ENCODE measurements at places on chromosomes 5 and 9.

- no peak for DNase-seq
Observed at GRCh38 chr9:109212768-109213167, 45.7 kb upstream of the FRRS1L start.

DNA sequence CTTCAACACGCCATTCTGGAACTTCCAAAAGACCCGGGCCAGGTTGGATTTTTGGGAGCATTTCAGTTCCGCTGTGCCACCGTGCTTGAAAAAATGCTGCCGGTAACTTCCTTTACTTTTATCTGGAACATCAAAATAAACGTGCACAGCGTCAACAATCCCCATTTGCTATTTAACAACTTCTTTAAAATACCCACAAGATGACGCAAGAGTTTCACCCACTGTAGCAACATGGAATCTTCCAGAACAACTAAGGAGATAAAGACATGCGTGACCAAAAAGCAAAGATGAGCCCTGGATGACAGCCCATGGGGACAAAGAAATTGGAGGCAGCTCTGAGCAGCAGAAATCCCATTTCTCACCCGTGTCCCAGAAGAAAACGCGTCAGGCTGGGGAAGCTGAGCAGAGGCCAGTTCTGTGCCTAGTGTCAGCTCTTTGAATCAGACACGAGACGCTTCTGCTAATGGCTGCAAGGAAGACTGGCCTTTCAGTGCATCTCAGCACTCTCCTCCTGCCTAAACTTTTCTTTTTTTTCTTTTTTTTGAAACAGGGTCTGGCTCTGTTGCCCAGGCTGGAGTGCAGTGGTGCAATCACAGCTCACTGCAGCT, 61.3 kb downstream of the SECISBP2 start:
- no peak for DNase-seq

DNA sequence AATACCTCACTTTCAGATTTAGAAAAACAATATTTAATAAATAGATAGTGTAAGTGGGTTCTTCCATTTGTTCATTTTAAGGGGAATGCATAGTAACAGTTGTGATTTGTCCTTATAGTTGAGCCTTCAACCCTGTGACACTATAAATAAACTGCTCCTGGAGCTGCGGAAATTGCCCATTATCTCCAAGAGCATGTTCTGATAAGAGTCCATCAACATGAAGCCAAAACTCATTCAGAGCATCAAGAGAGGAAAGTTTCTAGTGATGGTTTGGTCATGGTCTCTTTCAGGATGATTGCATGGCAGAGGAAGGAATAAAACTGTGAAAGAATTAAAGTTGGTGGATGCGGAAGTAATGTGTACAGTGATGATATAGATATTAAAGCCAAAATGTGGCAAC, 772.1 kb upstream of the DMAC1 start:
- no peak for DNase-seq

GRCh38 chr5:156838961-156839360, 11.1 kb upstream of the PPP1R2B start:
- no peak for DNase-seq

- DNase-seq = no peak
Observed at GRCh38 chr5:88658886-88659285, 224.1 kb downstream of the MEF2C start.

GRCh38 chr5:78787783-78788182, 139.2 kb upstream of the LHFPL2 start:
- DNase-seq = no peak

- no peak for DNase-seq
Observed at GRCh38 chr9:116877072-116877471, 190.0 kb downstream of the TRIM32 start.

- DNase-seq = no peak
Observed at GRCh38 chr9:135123773-135124134, 36.3 kb downstream of the OLFM1 start.

DNA sequence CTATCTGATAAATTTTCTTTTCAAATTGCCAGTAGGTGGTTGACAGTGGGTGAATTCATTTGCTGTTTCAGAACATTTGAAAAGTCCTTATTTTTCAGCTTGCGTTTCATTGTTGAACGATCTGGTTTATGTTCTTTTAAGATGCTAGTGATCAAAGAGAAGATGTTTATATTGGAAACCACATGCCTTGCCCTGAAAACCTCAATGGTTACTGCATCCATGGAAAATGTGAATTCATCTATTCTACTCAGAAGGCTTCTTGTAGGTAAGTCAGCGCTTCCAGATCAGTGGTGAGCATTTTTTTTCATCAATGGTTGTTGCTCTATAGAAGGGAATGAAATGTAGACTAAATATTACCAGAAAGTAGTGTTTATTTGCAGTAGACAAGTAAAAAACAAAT, 16.6 kb upstream of the CAVIN4 start:
- no peak for DNase-seq

- no peak for DNase-seq
Observed at GRCh38 chr9:91845879-91846278, 104.1 kb downstream of the ROR2 start.

DNA sequence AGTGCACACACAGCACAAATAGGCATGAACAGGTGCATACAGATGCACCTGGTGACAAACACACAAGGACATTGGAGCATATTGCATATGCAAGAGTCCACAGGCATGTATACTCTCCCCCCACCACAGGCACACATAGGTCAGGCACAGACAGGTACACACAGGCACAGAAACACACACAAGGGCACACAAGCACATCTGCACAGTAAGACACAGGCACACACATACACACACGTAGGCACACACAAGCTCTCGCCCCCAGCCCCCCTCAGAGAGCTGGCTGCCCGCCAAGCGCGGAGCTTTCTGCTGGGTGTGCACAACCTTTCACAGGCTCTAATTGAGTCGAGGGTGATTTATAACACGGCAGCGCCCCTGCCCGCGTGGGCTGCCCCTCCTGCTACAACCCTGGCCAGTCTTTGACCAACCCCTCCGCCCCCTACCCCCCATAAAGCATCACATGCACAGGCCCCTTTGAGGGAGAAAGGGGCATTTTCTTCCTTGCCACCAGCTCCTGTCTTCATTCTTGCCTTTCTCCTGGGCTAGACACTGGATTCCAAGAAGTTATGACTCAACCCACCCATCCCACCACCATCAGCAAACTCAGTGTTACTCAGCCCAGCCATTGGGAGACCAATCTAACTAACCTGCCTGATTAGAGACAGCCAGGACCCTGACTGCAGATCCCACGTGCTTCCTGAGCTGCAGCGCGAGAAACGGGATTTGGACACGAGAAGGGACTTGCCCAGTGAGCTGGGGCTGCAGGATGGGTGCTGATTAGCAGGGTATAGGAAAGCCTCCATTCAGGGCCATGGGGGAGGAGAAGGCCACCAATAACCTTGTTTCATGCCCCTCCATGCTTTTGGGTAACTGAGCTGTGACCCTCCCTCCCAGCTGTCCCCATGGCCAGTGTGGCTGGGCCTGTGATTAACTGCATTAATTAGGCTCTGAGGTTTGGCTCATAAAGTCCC, 42.8 kb upstream of the PSD2 start:
- DNase-seq = no peak

DNA sequence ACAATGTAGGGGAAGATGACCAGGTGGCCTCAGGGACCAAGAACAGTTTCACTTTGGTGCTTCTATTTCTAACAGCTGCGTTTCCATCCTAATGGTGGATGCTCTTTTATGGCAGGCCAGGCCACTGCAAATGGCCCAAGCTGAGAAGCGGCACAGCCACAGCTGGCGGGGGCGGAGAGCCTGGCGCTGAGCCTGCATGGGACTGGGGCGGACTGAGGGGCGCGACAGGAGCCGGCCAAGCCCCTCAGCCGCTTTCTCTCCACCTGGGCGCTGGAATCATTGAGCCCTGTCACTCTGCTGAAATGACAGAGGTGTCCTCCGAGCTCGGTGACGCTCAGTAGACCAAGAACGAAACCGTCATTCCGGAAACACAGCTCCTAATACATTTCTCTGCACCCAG, 317.3 kb upstream of the PDE4D start:
- DNase-seq = no peak

- DNase-seq = no peak
Observed at GRCh38 chr5:52804387-52804791, 16.7 kb downstream of the ITGA1 start.

DNA sequence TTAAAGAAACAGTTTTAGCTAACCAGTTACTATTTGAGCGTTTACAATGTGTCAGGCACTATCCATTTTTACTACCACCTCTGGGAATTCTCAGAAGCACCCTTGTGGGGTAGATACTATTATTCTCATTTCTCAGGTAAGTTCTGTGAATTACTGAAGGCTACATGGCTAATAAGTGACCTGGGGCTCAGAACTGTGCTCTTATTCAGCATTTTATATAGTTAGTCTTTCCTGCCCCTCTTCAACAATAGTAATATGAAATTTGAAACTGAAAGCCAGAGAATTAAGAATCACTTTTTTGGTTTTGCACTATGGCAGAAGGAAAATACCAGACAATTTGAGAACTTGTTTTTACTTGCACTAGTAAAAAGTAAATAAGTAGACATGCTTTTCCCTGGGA, 11.8 kb downstream of the ELL2 start:
- DNase-seq = no peak

DNA sequence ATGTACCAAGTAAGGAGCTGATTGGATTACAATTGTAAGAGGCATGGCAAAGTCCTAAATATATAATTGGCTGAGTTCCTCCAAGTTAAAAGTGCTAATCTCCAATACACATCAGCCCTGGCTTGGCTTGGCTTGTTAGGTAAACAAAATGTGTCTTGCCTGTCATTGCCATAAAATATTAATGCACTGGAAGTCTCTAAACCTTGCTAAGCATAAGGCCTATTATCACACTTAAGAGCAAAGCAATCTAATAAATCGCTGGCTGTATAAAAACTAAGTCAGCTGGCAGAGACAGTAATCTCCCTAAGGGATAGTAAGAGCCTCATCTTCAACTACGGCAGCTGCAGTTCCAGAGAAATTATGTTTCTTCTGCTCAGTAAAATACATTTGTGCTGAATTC, 418.6 kb upstream of the GRAMD2B start:
- DNase-seq = no peak

GRCh38 chr9:35673132-35674024, at the start of gene CA9:
TSS of gene CA9 (plus strand) at chr9:35673928. CDS start at chr9:35673960, 32 bp downstream.
- DNase-seq = no peak

DNA sequence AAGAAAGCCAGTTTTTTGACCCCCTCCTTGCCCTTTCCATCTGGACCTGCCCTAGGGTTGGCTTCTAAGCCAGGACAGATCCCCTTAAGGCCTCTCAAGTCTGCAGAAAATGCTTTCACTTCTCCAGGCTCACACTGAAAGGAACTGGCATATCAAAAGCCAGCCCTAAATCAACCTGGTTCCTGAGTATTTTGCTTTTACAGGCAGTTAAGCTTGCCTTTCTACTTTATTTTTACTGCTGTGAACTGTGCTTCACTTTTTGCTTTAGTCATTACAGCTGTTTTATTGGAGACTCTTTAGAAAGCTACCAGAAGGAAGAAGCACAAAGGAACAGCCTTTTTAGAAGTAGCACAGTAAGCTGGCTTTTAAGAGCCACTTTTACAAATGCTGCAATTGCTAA, 5.0 kb downstream of the TARS1 start:
- DNase-seq = no peak

DNA sequence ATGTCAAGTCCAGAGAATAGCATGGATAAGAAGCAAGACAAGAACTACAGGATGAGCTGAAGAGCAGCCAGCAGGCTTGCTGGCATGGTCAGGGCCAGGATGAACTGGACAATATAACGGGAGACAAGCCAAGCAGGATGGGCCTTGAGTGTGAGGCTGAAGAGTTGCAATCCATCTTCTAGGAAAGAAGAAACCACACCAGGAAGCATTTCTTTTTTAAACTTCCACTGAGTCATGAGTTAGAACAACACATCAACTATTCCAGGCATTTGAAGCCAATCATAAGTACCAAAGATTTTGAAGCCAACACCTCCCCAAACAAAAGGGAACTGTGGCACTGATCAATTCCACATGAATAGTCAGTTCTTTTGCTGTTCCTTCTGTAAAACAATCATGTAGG, 27.3 kb downstream of the SLC31A2 start:
- no peak for DNase-seq

- DNase-seq = no peak
Observed at GRCh38 chr5:73151766-73152410, 21.1 kb upstream of the TMEM174 start.

DNA sequence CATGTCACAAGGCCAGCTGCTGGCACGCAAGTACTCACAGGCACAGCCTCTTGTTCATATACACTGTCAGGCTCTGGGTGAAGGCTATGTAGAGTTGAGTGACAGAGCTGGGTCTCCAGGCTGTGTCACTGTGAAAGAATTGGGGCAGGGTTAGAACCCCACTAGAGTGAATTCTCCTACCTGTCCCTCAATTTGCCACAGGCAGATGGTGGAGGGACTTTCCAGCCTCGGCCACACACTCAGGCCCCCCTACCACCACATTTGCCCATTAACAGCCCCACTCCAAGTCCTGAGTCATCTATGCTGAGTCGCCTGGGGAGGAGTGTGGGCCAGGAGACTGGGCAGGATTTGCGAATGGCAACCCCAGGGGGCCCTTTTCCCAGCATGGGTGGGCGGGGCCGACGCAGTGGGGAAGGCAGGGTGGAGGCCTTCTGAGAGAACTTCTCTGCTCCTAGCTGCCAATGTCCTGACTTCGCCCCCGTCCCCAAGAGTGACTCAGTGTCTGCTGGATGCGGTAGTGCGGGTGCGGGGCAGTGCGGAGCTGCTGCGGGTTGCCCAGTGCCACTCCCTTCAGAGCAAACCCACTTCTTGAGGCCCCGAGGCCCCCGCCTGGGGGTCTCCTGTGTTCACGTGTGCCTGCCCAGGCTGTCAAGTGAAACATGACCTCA, 50.3 kb upstream of the PSD2 start:
- peak; percentile 51 for DNase-seq

DNA sequence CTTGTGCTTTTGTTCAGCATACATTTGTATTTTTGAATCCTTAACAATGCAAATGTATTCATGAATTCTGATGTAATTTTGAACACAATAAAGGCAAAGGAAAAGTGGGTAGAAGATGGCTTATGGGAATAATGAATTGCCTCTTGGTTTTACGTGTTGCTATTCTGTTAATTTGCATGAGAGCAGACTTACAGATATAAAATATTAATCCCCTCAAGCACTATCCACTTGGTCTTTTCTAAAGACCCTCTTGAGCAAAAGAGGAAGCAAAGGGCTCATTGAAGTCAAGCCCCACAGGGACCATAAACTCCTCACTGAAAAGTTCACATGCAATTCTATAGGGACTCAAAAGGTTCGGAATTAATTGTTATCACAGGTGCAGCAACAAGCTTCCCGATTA, 51.9 kb downstream of the OSTF1 start:
- DNase-seq = no peak

DNA sequence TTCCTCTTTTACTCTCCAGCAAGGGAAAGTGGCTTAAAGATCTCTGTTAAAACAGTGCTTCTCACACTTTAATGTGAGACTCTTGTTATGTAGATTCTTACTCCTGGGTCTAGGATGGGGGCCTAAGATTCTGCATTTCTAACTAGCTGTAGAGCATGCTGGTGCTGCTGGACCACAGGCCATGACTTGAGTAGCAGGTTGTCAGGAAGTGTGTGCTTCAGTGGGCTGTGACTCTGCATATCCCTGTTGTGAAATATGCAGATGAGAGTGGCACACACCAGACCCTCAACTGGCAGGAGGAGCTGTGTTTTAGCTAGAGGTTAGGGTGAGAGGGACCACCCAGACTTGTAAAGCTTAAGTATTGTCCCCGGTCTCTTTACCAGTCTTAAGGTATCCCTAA, 191.1 kb upstream of the DMRT1 start:
- DNase-seq = no peak

- DNase-seq = no peak
Observed at GRCh38 chr9:76018235-76018634, 127.8 kb downstream of the PCSK5 start.

GRCh38 chr9:28121366-28121765, 548.1 kb upstream of the C9orf72 start:
- DNase-seq = no peak

All from GM06990 (cell line).